ENCODE measurements at places on chromosomes 2 and 18.

- DNase-seq = no peak
Measured at GRCh38 chr2:181051861-181052522, 71.6 kb downstream of the UBE2E3 start.

GRCh38 chr2:1509271-1510065 lies 96.2 kb downstream of the TPO start:
- no peak for DNase-seq

DNA sequence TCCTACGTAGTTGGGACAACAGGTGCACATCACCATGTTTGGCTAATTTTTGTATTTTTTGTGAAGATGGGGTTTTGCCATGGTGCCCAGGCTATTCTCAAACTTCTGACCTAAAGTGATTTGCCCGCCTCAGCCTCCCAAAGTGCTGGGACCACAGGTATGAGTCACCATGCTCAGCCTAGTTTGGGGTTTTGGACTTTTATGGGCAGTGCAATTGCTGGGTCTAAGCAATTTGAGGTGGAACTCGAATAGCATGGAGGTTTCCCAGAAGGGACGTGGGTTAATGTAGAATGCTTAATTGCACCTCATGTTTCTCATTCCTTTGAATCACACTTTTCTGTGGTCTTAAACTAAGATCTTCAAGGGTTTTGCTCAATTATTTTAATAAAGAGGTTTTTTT lies 102.3 kb upstream of the EPHA4 start:
- DNase-seq = peak; percentile 65

- no peak for DNase-seq
Measured at GRCh38 chr2:240589850-240590525, 3.5 kb downstream of the CAPN10 start.

DNA sequence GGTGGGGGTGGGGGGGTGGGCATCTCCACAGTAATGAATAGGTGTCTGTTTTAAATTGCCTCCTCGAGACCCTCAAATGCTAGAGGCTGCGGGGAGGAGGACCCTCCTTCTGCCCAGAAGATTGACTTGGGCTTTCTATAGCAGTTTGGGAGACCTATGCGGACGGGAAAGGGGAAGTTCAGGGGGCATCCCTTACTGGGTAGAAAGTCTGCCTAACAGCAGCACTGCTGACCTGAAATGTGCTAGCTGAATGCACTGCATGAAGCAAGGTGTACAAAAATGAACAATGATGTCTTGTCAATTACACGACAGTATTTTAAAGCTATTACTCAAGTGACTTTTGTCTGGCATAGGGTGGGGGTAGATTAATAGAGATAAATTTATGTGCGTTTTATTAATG lies 2.5 kb downstream of the DCC start:
- no peak for DNase-seq
